ENCODE measurements at places on chromosomes 4 and X.

GRCh38 chr4:2888886-2889285 is 45.2 kb downstream of the ADD1 start:
- DNase-seq: no peak

DNA sequence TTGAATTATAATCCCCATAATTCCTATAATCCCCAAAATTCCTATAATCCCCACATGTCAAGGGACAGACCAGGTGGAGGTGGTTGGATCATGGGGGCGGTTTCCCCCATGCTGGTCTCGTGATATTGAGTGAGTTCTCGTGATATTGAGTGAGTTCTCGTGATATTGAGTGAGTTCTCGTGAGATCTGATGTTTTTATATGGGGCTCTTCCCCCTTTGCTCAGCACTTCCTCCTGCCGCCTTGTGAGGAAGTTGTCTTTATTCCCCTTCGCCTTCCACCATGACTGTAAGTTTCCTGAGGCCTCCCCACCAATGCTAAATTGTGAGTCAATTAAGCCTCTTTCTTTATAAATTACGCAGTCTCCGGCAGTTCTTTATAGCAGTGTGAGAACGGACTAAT is 36.6 kb upstream of the GPR78 start:
- no peak for DNase-seq

DNA sequence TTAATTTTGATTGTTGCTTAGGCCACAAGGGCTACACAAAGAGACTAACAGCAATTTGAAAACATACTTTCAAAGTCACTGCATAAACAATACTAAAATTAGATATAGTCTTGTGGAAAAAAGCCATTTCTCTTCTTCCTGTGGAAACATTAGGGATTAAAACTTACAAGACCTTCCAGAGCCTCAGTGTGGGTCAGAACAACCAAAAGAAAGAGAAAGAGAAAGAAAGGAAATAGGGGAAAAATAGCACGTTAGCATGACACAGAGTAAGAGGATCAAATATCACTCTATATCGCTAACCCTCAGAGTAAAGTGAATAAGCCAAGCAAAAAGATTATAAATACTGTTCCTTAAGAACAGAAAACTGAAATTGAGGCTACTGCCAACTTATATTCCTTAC is 127.8 kb upstream of the DIAPH2 start:
- DNase-seq: no peak

GRCh38 chrX:153700376-153700945 is 12.7 kb downstream of the SLC6A8 start:
- no peak for DNase-seq

DNA sequence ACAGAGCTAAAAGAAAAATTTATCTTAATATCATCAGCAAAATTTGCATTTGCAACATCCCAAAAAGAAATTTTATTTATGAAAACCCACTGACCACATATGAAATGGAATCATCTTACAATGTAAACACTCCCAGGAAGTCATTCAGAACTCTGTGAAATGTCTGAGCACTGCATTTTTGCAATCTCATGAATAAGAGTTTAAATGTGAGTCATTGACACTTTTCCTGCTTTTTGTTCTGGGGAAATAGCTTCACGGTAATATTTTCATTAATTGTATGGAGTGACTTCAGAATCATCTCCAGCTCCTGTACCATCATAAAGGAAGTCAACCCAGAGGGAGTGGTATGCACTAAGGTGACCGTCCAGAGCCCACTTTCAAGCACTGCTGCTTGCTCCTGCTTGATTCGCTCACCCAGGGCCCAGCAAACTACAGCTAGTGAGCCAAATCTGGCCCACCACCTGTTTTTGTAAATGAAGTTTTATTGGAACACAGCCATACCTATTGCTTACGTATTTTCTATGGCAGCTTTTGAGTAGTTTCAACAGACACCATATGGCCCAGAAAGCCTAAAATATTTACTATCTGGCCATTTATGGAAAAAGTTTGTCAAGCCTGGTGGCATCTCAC is 17.2 kb downstream of the EDNRA start:
- no peak for DNase-seq

- DNase-seq: no peak
Observed at GRCh38 chr4:10002278-10002677, 19.0 kb downstream of the SLC2A9 start.

GRCh38 chr4:156294577-156294976 is 340.9 kb upstream of the CTSO start:
- peak; percentile 47 for DNase-seq

- no peak for DNase-seq
Observed at GRCh38 chr4:146458594-146458993, 63.1 kb downstream of the SLC10A7 start.

DNA sequence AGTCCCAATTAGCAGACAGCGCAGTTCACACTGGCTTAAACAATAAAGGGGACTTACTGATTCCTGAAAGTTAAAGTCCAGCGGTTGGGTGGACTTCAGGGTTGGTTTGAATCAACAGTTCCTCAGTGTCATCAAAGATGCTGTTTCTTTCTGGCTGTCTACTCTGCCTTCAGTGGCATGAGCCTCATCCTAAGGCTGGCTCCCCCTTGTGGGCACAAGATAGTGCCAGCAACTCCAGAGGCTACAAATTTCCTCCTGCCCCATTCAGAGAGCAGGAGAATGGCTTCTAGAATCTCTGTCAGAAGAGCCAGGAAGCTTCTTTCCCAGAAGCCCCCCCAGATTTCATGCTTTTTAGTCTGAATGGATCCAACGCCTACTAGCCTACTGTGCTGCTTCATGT is 82.4 kb upstream of the MTM1 start:
- DNase-seq: peak; percentile 43

DNA sequence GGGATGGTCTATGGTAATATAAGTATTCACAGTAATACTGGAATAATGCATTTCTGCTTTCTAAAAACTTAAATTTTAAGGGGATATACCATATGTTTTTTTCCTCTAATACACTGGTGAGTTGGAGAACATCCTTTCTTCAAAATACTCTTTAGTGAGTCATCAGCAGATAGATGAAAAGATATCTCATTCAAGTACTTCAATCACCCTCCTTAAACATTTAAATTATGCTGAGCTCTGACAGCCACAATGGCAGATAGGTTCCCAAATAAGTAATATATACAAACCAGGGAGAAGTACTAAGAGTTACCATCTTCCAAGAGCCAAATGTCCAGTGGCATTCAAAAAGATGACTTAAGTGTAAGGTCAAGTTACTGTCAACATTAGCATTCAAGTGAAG is 52.2 kb downstream of the AMMECR1 start:
- DNase-seq: no peak

GRCh38 chr4:113835005-113835404 is 73.5 kb upstream of the CAMK2D start:
- no peak for DNase-seq

- no peak for DNase-seq
Observed at GRCh38 chr4:53529025-53529424, 62.3 kb downstream of the LNX1 start.

GRCh38 chrX:103626855-103627254 is 1.9 kb upstream of the TCEAL1 start:
- DNase-seq: no peak

DNA sequence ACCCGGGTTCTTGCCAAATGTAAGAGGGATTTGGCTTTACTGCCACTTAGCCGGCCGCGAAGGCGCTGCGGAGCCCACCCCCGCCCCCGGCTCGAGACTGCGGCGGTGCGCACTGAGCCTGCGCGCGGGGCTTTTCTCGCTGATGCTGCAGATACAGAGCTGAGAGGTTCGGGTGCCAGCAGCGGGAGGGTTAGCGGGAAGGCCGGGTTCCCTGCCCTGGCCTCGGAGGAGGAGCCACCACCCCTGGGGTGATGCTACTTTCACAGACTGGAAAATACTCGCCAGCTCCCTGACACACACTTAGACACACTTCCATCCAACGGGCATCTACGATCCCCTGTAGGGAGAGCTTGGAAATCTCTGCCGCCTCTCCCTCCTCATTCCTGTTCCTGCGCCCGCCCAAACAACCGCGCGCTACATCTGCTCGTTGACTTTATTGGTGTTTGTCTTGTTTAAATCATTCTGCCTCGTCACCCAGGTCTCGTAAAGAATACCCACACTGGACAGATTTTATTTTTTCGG is 2.1 kb upstream of the PCDH7 start:
- no peak for DNase-seq

GRCh38 chr4:83002329-83002728 is 8.3 kb downstream of the LIN54 start:
- DNase-seq: no peak

DNA sequence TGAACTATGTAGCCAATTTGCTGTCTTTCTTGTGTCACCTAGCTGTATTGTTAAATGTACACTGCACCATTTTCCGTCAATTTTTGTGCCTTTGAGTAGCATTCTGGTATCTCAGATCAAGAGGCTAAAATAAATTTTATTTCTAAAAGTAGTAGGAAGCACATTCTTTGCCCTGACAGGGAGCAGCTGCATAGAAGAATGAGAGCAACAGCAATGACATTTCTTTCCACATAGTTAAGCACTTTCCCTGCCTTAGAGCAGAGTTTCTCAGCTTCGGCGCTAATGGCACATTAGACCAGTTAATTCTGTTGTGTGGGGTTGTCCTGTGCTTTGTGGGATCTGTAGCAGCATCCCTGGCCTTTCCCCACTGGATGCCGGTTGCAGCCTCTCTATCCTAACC is 173.9 kb downstream of the CHIC2 start:
- no peak for DNase-seq

- no peak for DNase-seq
Observed at GRCh38 chrX:9847071-9847470, 60.8 kb downstream of the SHROOM2 start.

DNA sequence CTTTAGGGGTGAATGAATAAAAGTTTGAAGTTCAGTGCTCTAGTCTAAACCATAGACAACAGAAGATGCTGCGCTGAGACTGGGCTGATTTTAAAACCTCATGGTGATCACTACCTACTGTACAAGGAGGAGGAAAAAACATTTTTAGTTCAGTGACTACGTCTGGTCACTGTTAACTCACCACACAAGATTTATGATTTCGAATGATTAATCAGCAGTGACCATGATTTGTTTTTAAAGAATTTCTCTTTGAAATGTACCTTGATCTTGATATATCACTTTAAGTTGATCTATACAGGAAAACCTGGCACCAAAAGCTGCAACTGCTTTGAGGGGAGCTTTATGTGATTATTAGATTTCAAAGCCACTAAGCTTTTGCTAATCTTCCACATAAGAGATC is 286.3 kb downstream of the PDGFC start:
- no peak for DNase-seq

- no peak for DNase-seq
Observed at GRCh38 chr4:7625071-7625470, 190.3 kb upstream of the PSAPL1 start.

- no peak for DNase-seq
Observed at GRCh38 chr4:20679951-20680350, 20.3 kb upstream of the PACRGL start.

- DNase-seq: no peak
Observed at GRCh38 chr4:181259081-181259709, 984.0 kb upstream of the TENM3 start.

- DNase-seq: no peak
Observed at GRCh38 chrX:130106071-130106470, 4.2 kb downstream of the ELF4 start.

DNA sequence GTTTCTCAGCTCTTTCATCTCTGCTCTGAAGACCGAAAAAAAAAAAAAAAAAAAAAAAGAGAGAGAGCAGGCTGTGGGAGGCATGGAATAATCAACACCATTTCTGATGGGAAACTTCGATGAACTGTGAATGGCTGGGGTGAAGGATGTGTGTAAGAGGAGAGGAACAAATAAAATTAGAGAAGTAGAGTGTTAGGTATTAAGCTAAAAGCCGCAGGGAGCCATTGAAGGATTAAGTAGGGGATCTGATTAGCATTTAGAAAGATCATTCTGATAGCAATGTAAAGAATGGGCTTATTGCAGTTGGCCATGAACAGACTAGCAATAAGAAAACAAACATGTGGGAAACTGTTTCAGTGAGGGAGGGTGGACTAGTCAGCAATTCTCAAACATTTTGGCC is 33.6 kb upstream of the JADE1 start:
- DNase-seq: no peak

DNA sequence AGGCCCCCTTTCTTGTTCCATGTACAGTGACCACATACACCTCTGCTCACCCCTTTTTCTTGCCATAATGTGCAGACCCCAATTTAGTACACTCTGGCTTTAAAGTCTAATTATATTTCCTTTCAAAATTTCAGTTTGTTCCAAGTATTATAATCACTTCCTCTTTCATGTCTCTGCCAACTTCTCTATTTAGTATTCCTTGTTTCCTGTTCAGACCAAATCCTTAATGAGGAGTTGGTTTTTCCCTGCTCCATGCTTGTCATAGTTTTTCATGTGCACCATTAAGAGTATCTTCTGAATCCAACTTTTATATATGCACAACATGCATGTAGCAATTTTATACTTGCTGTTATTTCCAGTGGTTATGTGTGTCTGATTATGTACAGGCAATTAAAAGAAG is 32.3 kb downstream of the USP53 start:
- DNase-seq: no peak

- DNase-seq: no peak
Observed at GRCh38 chr4:116027311-116027710, 913.9 kb upstream of the NDST4 start.

DNA sequence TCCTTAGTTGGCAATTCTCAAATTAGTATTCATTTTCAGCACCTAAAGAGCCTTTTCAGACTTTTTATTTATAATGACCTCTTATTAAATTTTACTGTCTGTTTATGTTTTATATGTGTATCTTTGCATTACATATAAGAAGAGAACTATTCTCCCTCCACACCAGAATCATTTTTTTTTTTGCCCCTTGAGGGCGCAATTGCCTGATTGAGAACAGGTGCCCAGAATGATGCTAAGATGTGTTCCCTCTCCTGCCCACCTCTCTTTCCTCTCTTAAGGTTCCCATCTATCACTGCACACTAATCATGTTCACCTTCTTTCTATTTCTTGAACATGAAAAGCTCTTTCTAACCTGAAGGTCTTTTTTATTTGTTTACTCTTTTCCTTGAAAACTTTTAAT is 44.2 kb upstream of the ADAM29 start:
- peak; percentile 0 for DNase-seq

- DNase-seq: no peak
Observed at GRCh38 chr4:150325872-150326271, 247.6 kb downstream of the DCLK2 start.

GRCh38 chr4:111880116-111880515 is 265.1 kb upstream of the FAM241A start:
- no peak for DNase-seq

DNA sequence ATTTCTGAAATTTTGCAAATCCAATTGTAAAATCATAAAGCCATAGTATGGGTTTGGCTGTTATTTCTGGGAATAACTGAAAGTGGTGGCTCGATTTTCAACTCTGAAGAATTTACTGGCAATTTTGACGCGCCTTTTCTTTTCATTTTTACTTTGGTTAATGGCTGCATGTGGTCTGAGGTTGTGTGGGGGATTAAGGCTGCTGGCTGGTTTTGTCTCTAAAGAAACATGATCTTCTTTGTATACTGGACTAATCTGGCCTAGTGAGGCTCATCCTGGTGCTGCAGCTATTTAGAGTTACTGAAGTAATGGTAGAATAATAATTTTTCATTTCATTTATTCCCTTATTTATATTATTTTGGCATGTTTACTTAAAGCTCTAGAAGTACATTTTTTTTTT is 164.0 kb downstream of the RNF150 start:
- DNase-seq: no peak
